ENCODE measurements at places on chromosomes 11 and 22. TPM values are rescaled to one million over a fixed set of nuclear protein-coding genes. Genes with fewer than 3 reads are reported as not detected.

SAA1 gene
- total RNA-seq: 18.2 TPM

PSMD13 gene
- total RNA-seq: 111 TPM

SORL1 gene
- 80.7 TPM for total RNA-seq

- no peak overlapping the region for H3K4me3 ChIP-seq
- no peaks in the 10 kb centered on the region for H3K27me3 ChIP-seq
- DNase-seq: no peak
- no peaks in the 10 kb centered on the region for H3K4me1 ChIP-seq
- H3K36me3 ChIP-seq: peaks cover 39% of the 10 kb centered on the region
- no peak overlapping the region for H3K27ac ChIP-seq
Observed at GRCh38 chr11:103294516-103294915, 185.3 kb downstream of the DYNC2H1 start.

DNA sequence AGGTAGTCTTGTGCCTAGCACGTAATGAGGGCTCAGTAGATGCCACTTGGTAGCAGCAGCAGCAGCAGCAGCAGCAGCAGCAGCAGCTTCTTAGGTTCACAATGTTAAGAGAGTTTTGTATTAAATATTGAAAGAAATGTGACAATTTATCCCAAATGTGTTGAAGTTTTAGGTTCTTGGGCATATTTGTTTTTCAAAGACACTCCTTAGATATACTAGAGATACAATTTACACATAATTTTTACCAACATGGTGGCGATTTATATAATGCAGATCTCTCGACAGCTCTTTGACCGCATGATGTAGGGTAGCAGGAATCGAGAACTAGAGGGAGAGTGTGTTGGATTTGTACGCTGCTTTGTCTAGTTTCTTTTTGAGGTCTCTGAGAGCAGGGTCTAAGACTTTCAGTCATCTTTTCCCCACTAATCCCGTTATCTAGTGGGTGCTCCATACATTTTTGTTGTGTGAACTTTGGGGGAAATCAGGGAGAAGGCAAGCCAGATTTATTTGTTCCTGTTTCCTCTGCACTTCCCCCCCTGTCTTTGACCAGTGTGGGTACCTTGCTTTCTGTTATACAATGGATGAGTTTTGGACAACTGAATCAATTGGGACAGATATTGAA lies 1.4 kb downstream of the FDX1 start:
- peak overlapping the region; percentile 95 for H3K27ac ChIP-seq
- H3K4me3 ChIP-seq: peak overlapping the region; percentile 78
- H3K4me1 ChIP-seq: peaks cover 43% of the 10 kb centered on the region
- H3K36me3 ChIP-seq: no peaks in the 10 kb centered on the region
- no peak for DNase-seq

DNA sequence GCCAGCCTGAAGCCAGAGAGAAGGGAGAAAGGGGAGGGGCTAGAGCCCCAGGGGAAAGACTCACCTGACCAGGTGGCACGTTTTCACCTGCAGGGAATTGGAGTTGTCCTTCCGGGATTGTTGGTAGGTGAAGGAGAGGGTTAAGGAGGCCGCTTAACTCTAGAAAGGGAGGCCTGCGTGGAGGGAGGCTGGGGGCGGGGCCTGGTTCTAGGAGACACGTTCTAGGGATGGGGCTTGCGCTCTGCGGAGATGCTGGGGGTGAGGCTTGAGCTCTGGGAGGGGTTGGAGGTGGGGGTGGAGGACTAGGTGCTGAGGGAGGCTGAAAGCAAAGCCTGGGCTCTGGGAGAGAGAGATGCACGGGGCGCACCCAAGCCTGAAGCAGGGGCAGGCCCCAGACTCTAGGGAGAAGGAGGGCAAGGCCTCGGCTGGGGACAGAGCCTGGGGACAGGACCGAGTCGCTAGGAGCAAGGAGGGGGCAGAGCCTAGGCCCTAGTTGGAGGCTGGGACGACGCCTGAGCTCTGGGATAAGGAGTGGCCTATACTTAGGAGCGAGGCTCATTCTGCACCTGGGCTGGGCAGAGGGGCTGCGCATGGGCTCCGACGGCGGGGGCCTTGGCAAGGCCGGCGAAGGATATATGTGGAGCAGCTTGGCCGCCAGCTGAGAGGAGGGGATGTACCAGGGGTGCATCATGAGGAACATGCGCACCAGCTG lies 2.4 kb downstream of the RASGRP2 start:
- H3K36me3 ChIP-seq: peaks cover 18% of the 10 kb centered on the region
- H3K27me3 ChIP-seq: peaks cover 9% of the 10 kb centered on the region
- peak overlapping the region; percentile 90 for H3K27ac ChIP-seq
- peaks cover 28% of the 10 kb centered on the region for H3K4me1 ChIP-seq
- no peak for DNase-seq
- no peak overlapping the region for H3K4me3 ChIP-seq

- DNase-seq: no peak
- H3K4me3 ChIP-seq: no peak overlapping the region
- H3K27me3 ChIP-seq: no peaks in the 10 kb centered on the region
- H3K27ac ChIP-seq: peak overlapping the region; percentile 28
- H3K36me3 ChIP-seq: no peaks in the 10 kb centered on the region
- H3K4me1 ChIP-seq: no peaks in the 10 kb centered on the region
Observed at GRCh38 chr22:39266398-39267030, 21.7 kb upstream of the PDGFB start.

PHLDA2 gene
- 38.9 TPM for total RNA-seq

DNA sequence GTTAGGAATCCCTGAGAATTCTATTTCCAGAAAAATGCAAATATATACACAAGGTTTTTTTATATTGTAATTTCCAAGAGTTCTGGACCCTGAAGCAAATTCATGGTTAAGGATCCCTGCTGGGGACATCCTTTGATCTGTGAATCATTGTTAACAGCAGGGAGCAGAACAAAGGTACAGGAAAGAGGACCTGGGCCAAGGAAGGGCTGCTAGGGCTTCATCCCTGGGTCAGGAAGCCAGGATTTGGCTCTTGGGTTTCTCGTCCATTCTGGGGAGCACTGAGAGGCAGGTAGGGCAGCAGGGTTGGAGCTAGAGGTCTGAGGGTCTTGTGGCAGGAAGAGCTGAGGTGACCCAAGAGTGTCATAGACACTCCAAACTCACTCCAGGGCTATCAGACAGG lies 10.2 kb upstream of the OAF start:
- no peaks in the 10 kb centered on the region for H3K36me3 ChIP-seq
- no peak for DNase-seq
- no peaks in the 10 kb centered on the region for H3K27me3 ChIP-seq
- no peak overlapping the region for H3K27ac ChIP-seq
- no peak overlapping the region for H3K4me3 ChIP-seq

DNA sequence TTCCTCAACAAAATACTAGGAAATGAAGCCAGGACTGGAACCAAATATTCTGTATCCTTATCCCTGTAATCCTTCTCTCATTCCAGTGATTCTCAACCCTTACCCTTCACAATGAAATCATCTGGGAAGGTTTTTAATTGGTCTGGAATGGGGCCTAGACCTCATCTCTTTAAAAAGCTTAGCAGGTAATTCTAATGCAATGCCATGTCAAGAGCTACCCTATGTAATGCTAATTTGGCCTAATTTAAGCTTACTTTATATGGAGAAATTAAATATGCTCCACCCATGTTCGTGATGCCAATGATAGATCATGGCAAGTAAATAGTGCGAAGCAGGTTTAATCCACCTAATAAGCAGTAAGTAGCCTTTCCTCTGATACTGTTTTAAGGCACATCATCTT lies 101.7 kb downstream of the SGSM3 start:
- H3K4me1 ChIP-seq: peaks cover 8% of the 10 kb centered on the region
- no peaks in the 10 kb centered on the region for H3K36me3 ChIP-seq
- no peaks in the 10 kb centered on the region for H3K27me3 ChIP-seq
- no peak overlapping the region for H3K27ac ChIP-seq
- no peak for DNase-seq

- no peaks in the 10 kb centered on the region for H3K36me3 ChIP-seq
- no peak for DNase-seq
- peaks cover 4% of the 10 kb centered on the region for H3K4me1 ChIP-seq
- H3K27me3 ChIP-seq: no peaks in the 10 kb centered on the region
Observed at GRCh38 chr22:39703928-39704639, 133.5 kb downstream of the CACNA1I start.

CASP5 gene
- total RNA-seq: not detected

- H3K27ac ChIP-seq: peak overlapping the region; percentile 98
- H3K27me3 ChIP-seq: no peaks in the 10 kb centered on the region
- H3K36me3 ChIP-seq: no peaks in the 10 kb centered on the region
- no peak for DNase-seq
- peak overlapping the region; percentile 90 for H3K4me3 ChIP-seq
- peaks cover 13% of the 10 kb centered on the region for H3K4me1 ChIP-seq
Observed at GRCh38 chr11:111601636-111601978, 642 bp upstream of the SIK2 start.

GRCh38 chr11:106496677-106497076 lies 419.2 kb downstream of the AASDHPPT start:
- H3K4me3 ChIP-seq: no peak overlapping the region
- H3K36me3 ChIP-seq: no peaks in the 10 kb centered on the region
- no peak overlapping the region for H3K27ac ChIP-seq
- H3K4me1 ChIP-seq: no peaks in the 10 kb centered on the region
- H3K27me3 ChIP-seq: no peaks in the 10 kb centered on the region

TYR gene
- not detected for total RNA-seq

DNA sequence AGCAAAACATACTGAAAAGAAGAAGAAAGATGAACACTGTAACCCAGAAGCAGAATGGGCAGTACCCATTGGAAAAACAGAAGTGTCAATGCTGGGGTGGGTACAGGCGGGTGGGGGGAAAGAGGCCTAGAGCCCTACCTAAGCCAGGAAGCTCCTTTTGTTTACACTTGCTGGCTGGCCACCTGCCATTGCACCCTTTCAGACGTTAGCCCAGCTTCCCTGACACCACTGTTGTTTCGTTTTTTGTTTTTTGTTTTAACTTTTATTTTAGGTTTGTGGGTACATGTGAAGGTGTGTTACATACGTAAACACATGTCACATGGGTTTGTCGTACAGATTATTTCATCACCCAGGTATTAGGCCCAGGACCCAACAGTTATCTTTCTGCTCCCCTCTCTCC lies 55.4 kb downstream of the PLEKHA7 start:
- H3K27ac ChIP-seq: no peak overlapping the region
- no peak overlapping the region for H3K4me3 ChIP-seq
- peaks cover 28% of the 10 kb centered on the region for H3K4me1 ChIP-seq
- H3K27me3 ChIP-seq: no peaks in the 10 kb centered on the region
- DNase-seq: no peak
- no peaks in the 10 kb centered on the region for H3K36me3 ChIP-seq
